PC-3 (cell line): ENCODE measurements at places on chromosomes 16 and 17. TPM values are rescaled to one million over a fixed set of nuclear protein-coding genes. Genes with fewer than 3 reads are reported as not detected.
A peak's percentile ranks its signal among the peaks of the same experiment; 100 is the strongest.

GRCh38 chr17:80573701-80574100 lies 29.1 kb downstream of the RPTOR start:
- DNase-seq = no peak

Gene C16orf89
- total RNA-seq = not detected in 2 replicates

DNA sequence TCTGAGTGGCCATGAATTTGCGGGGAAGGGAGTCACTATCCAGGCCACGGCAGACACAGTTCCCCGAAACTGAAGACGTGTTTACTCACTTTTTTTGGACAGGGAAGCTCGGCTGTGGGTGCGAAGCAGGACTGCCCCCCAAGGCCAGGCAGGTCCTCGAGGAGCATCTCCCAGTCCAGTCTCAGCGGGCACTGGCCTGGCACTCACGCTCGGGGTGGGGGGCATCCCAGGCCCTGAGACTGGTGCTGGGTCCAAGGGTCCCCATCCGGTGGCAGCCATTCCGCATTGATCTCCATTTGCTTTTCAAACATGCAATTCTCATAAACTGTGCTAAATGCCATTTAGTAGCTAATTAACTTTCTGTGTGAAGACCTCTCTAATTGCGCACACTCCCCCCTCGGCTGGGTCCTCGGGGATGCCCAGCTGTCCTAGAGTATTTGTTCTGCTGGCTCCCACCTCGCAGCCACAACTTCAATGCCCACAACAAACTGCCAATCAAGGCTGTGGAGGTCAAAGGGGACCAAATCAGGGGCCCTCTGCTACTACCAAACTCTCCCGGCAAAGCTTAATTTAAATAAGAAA lies 50.2 kb downstream of the TBC1D16 start:
- DNase-seq = no peak

- peak; percentile 93 for DNase-seq
Measured at GRCh38 chr16:50396761-50397535, 28.2 kb upstream of the BRD7 start.

Gene HOXB7
- total RNA-seq = not detected in 2 replicates

DNA sequence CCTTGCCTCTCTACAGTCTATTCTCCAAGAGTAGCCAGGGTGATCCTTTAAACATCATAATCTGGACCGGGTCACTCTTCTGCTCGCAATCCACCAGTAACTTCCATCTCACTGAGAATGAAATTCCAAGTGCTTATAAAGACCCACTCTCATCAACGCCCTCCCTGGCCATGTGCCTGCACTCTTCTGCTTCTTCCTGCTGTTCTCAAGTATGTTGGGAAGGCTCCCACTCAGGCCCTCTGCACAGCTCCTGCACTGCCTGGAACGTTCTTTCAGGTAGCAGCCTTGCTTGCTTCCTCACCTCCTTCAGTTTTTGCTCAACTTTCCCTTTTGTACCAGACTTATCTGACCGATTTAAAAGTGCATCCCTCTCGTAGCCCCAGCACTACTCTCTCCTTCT lies 44.4 kb downstream of the BRD7 start:
- DNase-seq = no peak

DNA sequence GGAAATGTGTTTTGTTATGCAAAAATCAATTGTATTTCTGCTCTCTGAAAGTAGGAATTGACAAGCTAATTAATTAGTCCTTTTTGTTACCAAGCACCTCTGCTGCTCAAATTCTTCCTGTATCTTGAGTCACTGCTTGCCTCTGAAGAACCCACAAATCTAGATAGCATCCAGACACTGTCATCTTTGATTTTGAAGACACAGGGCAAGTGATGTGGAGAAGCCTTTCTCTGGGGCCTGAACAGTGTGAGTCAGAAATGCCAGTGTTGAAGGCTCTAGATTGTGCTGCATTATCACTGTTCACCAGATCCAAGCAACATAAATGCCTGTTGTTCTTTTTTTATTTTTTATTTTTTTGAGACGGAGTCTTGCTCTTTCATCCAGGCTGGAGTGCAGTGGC lies 10.9 kb upstream of the ST6GALNAC1 start:
- no peak for DNase-seq

DNA sequence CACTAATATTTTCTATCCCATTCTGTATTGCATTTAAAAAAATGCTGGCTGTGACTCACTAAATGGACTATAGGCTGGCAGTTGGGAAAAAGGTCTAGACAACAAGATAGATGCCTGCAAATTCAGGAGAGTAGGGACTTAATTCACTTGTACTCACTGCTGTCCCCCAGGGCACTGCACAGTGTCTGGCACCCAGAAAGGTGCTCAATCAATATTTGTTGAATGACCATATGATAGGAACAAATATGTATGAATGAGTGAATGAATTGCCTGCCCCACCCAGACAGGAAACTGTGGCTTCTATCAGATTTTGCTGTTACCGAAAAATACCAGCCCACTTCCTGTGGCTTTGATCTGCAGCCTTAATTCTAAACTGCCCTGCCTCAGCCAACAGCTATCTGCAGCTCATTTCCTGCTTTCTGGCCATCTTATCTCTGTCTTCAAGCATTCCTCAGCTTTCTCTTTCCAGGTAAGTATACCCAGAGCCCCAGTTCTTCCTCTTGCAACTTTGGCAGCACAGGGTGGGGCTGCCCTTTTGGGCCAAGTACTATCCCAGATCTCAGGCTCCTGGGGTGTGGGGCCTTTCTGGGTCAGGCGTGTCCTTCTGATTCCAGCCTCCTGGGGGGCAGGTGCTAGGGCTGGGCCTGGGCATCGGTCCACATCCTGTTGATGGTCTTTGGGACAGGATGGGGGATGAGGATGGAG lies 15.3 kb upstream of the TNS4 start:
- peak; percentile 93 for DNase-seq

DNA sequence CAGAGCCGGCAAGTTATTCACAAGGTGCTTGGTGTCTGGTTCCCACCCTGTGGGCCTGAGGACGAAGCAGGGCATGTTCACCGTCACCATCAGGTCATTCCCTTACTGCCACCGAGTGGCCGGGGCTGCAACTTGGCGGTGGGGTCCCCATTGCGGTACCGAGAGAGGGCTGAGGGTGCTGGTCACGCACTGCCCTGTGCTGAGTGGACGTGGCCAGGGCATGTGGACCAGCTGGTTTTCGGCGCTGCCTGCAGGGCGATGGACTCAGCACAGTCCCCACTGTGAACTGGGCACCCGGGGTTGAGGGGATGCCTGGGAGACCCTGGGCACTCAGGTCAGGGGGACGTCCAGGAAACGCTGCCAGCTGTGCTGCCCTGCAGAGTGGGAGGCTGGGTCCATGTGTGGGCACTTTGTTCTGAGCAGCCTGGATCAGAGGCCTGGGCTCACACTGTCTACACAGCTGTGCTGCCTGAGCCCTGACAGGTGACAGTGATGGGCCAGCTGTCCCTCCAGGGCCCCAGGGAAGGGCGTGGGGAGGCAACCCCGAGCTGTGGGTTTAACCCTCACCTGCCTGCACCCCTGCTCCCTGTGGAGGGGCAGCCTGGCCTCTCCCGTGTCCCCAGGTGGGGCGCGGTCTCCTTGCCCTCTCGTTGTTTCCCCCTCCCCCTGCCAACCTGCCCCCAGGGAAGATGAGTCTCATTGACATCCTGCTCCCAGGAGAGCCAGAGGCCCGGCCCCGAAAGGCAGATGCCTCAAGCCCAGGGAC lies 39.3 kb upstream of the GNG13 start:
- DNase-seq = no peak

DNA sequence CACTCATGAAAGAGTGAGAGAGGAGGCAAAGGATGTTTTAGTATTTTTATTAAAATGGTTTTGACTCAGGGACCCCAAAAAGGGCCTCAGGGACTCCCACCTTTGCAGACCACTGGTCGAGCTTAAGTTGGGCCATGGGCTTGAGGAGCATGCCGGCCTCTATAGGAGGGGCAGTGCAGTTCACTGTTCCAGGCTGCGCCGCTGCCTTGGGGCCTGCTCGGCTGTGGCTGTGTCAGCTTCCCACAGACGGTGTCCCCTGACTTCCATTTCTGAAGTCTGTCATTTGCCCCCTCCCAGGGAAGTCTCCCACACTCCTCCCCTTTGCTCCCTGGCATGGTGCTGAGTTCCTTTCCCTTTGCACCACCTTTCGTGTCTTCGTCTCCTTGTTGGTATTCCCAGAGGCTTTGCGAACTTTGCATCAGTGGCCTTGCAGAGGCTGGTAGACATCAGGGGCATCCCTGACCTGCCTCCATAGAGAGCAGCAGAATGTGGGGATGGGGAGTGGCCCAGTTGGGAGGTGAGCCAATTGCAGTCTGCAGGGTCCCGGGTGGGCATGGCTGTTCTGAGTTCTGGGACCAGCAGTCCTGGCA lies 17.1 kb downstream of the MPRIP start:
- DNase-seq = no peak
